ENCODE measurements at places on chromosomes 3 and 15.

GRCh38 chr15:40906991-40907802, 12.9 kb downstream of the VPS18 start:
- DNase-seq: peak; percentile 56

DNA sequence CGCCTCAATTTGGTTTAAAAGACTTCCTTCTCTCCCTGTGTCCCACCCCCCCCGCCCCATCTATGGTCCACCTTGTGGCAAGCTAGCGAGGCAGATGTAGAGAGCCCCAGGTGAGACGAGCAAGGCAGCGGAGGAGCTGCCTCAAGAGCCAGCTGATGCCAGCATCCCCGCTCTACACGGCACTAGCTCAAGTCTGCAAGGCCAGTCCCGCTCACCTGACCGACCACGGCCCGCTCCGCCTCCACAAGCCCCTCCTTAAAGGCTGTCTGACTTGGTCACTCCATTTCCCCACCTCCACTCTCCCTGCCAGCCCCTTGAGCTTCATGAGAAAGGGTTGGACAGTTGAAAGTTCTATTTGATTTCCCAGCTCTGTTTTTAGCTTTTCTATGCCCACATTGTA, 56.2 kb upstream of the IGF1R start:
- DNase-seq: no peak

DNA sequence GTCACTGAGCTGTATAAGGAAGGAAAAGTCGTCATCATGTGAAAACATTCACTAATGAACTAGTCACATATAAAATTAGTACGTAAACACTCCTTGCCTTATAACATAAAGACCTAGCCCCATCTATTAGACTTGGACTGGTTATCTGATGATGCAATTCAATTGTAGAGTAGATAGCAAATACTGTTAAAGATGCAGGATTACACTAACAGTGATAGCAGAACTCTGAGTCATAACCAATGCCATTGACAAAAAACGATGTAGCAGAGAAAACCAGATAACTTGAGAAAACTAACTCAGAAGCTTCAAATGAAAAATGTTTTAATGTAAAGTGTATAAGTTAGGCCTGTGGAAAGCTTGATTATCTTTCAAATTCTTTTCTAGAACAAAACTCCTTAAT, 132.2 kb downstream of the WDR72 start:
- DNase-seq: no peak

GRCh38 chr3:94307588-94307987, 244.7 kb downstream of the NSUN3 start:
- DNase-seq: no peak

- no peak for DNase-seq
Observed at GRCh38 chr3:115855911-115856310, 232.6 kb downstream of the GAP43 start.

- no peak for DNase-seq
Observed at GRCh38 chr3:180922242-180922641, 9.8 kb downstream of the FXR1 start.

GRCh38 chr3:24843955-24844354, 349.3 kb upstream of the THRB start:
- no peak for DNase-seq

DNA sequence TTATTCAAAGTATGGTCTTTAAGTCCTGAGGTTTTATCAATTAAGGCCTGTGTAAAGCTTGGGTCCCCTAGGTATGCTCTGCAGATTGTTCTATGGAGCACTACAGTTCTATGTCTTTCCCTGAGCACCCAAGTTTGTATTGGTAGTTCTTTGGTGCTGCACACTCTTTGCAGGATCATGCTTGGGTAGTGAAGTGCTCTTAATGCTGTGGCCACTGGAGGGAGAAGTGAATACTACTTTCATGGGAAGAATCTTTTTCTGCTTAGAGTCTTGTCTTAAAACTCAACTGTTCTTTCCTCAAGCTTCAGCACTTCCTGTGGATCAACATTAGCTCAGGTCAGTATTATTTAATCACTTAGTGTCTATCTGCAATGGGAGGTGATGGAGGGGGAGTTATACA, 93.6 kb upstream of the CFAP20DC start:
- no peak for DNase-seq

- no peak for DNase-seq
Observed at GRCh38 chr15:100944244-100944895, 25.2 kb downstream of the LRRK1 start.

GRCh38 chr15:99103279-99103678, 1.6 kb upstream of the SYNM start:
- no peak for DNase-seq

GRCh38 chr15:85723960-85724945, 70.5 kb downstream of the KLHL25 start:
- no peak for DNase-seq

GRCh38 chr3:171157286-171157685, 130.8 kb upstream of the SLC2A2 start:
- no peak for DNase-seq

- DNase-seq: no peak
Observed at GRCh38 chr3:37024820-37025405, 31.6 kb downstream of the MLH1 start.

- no peak for DNase-seq
Observed at GRCh38 chr3:123689831-123690230, 105.0 kb upstream of the HACD2 start.

- DNase-seq: peak; percentile 50
Observed at GRCh38 chr3:16337856-16338540, 73.0 kb downstream of the OXNAD1 start.

- peak; percentile 54 for DNase-seq
Observed at GRCh38 chr3:127694467-127695215, 21.9 kb downstream of the ABTB1 start.

GRCh38 chr15:38070778-38071177, 136.3 kb downstream of the TMCO5A start:
- no peak for DNase-seq

- DNase-seq: no peak
Observed at GRCh38 chr15:65209701-65210643, 1.3 kb downstream of the CILP start.

GRCh38 chr3:138329127-138329983, at the start of gene NME9:
NME9 (minus strand) TSS chr3:138329851; CDS start chr3:138329335, 516 bp downstream.
- DNase-seq: peak; percentile 91

- no peak for DNase-seq
Observed at GRCh38 chr15:78673476-78673875, 32.5 kb upstream of the CHRNB4 start.

GRCh38 chr15:75197062-75197630, 4.5 kb upstream of the C15orf39 start:
- DNase-seq: no peak

- no peak for DNase-seq
Observed at GRCh38 chr3:126923423-126923822, 59.5 kb upstream of the PLXNA1 start.

- DNase-seq: no peak
Observed at GRCh38 chr3:53696401-53697172, 149.6 kb downstream of the CHDH start.

- no peak for DNase-seq
Observed at GRCh38 chr3:195036203-195036505, 234.8 kb downstream of the XXYLT1 start.

DNA sequence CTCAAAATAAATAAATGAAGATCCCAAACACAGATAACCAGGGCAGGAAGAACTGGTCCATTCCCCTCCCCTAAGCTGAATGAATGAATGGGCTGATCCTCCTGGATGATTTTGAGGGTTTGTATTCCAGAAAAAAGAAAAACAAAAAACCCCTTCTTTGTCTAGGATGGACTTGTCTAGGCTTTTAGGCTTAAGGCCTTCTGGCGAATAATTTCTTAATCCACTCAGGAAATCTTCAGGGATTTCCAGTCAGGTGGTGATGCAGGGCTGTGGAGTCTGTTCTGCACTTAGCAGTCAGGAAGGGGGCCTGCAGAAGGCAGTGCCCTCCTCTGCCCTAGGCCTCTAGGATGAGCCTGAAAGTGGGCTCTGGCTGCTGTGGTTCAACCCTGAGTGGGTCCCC, 52.1 kb downstream of the BDH1 start:
- no peak for DNase-seq

- DNase-seq: no peak
Observed at GRCh38 chr15:63065262-63066221, 23.0 kb downstream of the TPM1 start.

DNA sequence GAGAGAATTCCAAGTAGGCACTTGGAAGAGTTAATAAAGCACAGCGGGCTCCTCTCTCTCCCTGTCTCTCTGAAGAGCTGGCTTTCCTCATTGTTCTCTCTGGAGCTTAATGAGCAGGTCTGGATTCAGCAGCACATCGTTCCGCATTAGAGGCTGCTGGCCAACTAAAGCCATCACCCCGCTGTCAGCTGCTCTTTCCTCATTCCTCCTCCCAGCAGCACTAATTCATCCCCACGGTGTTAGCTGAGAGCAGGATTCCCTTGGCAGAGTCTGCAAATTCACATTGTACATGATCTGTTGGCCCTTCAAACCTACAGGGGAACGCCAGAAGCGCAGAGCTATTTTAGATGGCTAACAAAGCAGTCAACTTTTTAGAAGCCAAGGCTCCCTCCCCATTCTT, 44.2 kb downstream of the SGO1 start:
- DNase-seq: no peak

GRCh38 chr3:126136428-126137220, 43.8 kb downstream of the ALDH1L1 start:
- DNase-seq: peak; percentile 8

DNA sequence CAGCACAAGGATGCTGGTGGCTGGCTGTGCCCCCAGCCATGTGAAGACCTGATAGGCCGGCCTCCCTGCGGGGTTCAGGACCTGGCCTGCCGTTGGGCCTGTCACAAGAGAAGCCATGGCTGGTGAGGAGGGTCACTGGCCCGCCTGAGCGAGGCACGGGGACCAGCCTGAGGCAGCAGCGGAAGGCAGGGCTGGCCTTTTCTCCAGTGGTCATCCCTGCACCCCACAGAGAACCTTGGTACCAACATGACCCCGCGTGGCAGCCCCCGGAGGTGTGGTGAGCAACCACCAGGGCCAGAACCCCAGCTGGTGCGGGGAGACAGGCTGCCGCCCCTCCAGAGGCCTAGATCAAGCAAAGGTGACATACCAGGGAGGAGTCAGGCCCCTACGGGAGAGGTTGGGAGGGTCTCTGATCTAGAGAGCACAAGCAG, 134.1 kb upstream of the MEF2A start:
- DNase-seq: no peak

- DNase-seq: no peak
Observed at GRCh38 chr3:134991003-134991402, 195.9 kb downstream of the EPHB1 start.

DNA sequence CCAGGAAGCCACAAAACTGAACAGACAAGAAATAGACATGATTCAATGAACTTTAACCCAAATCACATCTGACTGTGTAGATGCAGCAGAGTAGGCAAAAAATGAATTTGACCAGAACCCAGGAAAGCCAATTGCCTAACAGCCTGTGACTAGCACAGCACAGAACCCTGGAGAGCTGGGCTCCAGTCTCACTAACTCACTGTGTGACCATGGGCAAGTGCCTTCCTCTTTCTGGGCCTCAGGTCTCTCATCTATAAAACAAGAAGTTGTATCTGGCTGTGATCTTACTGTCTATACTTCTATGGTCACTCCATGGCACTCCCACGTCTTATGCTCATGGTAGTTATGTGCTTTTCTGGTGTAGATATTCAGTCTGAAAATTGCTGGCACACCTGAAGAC, 48.1 kb upstream of the USP3 start:
- DNase-seq: no peak

GRCh38 chr15:74141591-74141990, 11.2 kb downstream of the ISLR2 start:
- no peak for DNase-seq

DNA sequence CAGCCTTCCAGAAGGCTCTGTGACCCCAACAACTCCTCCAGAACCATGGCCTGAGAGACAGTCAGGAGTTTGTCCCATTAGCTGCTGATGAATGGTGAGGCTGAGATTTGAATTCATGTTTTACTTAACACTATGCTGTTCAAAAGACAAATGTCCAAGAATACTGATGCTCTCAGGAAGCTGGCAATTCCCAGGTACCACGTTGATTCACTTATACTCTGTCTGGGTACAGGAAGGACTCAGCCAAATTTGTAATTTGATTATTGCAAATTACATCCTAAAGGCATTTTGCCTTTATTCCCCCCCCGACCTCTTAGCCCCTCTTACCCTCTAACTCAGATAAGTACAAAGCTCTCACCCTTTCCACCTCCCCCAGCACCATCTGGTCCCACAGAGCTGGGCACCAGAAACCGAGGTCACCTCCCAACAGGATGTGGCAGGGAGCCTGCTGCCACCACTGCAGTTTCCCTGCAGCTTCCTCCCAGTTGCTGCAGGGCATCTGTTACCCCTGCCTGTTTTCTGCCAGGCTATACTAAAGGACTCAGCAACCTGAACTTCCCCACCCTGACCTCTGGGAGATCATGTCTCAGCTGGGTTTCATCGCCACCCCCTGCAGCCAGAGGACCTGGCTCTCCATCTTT, 33.6 kb downstream of the EAF1 start:
- no peak for DNase-seq
